NCI-H1048 (cell line): ENCODE measurements at places on chromosomes 7 and 10.

DNA sequence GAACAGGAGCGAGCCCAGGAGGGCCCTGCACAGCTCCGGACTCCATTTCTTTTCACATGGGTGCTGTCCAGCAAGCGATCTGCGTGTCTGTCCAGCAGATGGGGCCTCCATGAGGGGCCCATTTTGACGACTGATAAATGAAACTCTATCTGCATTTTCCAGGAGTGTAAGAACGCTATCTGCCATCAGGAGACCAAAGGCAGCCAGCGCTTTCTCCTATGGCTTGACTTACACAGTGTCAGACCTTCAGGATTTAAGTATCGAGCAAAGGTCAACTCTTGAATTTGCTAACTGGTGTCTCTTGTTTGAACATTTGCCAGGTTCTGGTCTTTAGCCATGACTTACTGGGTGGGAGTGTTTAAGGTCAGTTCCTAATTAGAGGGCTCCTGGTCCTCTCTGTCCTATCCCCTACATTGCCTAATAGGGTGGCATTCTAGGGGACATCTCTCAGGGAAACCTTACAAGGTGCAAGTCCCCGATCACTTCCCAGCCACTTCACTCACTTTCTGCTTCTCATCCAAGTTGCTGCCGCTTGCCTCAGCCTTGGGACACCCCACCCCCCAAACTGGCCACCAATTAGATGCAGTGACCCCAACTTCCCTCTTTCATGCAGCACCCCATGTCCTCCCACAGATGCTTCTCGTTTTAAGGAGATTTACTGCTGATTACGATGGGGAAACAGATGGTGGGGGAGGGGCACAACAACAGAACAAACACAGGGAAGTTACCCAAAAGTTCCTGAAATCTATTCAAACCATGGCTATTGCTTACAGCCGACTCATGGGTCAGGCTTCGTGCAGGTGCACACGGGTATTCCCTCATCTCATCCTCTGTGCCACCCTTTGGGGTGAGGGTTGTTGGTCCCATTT is 20.0 kb downstream of the VSIR start:
- no peak for DNase-seq

GRCh38 chr7:155698633-155699032 is 54.2 kb downstream of the RBM33 start:
- DNase-seq = no peak

- DNase-seq = no peak
These were observed 59.9 kb downstream of the CAV1 start for GRCh38 chr7:116584721-116585120.

DNA sequence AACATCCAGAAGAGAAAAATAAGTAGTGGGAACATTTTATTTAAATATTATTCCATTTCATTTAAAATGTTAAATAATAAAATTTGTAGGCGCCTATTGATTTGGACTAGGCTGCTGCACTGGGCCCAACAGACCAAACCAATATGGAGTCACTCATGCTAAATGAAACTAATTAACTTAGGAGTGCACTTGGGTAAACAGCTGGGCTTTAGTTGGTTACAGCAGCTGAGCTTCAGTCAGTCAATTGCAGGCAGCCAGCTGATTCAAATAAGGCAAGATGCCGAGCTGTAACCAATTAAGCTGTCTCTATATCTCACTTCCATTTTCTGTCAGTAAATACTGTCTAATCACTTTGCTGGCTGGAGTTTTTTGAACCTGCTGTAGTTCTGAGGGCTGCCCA is 102.1 kb upstream of the WDR11 start:
- no peak for DNase-seq

DNA sequence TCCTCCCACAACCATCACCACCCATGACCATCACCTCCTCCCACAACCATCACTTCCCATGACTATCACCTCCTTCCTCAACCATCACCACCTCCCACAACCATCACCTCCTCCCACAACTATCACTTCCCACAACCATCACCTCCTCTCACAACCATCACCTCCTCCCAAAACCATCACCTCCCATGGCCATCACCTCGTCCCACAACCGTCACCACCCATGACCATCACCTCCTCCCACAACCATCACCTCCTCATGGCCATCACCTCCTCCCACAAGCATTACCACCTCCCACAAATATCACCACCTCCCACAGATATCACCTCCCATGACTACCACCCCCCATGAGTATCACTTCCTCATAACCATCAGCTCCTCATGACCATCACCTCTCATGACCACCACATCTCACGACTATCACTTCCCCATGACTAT is 52.2 kb downstream of the PDGFA start:
- no peak for DNase-seq

- DNase-seq = no peak
These were observed 568.7 kb upstream of the LRRN3 start for GRCh38 chr7:110522061-110522760.

GRCh38 chr10:86197166-86197790 is 169.3 kb downstream of the GRID1 start:
- no peak for DNase-seq

DNA sequence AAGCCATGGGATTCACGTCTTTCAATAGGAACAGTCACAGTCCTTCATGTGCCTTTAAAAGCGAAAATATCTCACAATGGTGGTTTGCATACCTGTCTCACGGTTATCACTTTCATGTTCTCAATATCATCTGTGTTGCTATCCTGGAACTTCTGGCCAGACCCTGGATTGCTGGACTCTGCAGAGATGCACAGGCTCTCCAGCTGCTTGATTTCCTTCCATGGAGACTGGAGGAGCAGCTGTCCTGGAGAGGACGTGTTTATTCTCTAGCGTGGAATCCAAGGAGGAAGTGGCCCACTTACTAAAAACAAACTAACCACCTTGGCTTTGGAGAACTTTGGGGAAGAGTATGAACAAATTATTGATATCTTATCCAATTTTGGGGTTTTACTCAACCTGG is 16.5 kb downstream of the BTBD16 start:
- DNase-seq = no peak

DNA sequence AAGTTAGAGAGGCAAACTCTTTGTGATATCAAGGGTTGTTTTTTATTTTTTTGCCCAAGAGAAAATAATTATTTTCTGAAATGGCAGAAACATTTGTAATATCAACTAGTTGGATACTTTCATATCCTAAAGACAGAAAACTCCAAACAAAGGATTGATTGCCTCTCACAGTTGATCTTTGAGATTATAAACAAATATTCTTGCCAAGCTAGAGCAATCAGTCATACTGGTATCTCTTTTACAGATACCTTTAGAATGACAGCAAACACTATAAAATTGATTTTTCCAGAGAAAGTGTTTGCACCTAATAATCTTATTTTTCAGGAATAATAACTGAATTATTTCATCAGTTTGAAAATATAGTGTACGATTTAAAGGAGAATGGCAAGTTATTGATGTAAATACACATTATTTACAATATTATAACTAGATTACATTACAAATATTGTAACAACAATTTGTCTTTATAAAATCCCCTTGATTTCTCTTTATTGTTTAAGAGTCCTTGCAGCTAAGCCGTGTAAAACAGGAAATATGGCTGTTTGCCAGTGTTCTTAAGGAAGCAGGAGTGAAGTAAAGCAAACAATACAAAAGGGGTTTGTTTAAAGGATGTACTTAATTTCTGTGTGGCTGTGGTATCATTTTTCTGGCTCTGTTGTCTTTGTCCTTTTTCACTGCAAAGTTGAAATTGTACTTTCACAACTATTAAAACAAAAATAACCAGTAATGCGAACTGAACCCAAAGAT is 58.4 kb downstream of the MAPK8 start:
- DNase-seq = no peak

- DNase-seq = no peak
These were observed 33.7 kb downstream of the ZNF775 start for GRCh38 chr7:150412518-150413488.

DNA sequence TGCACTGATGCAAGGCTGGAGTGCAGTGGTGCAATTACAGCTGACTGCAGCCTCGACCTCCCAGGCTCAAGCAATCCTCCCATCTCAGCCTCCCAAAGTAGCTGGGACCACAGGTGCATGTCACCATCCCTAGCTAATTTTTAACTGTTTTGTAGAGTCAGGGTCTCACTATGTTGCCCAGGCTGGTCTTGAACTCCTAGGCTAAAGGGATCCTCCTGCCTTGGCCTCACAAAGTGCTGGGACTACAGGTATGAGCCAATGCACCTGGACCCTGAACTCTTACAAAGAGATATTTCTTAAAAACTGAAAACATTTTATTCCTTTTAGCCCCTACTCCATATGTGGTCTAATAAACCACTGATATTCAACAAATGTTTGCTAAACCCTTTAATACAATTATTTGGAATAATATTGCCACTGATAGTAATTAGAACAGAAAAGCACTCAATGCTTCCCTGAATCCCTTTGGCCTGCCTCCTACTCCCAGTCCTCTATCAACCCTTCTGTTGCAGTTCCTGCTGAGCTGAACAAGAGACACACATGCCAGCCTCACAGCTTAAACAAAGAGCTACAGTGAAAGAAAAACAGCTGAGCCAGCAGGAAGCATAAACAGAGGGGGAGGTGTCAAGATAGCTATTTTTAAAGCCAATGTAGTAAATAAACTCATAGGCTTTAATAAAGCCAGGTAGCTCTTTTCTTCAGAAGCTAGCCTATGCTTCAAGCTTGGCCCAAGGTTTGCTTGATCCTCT is 7.0 kb upstream of the GNAI1 start:
- DNase-seq = no peak

- DNase-seq = no peak
These were observed 85.4 kb downstream of the FOXL3 start for GRCh38 chr7:375321-375831.

DNA sequence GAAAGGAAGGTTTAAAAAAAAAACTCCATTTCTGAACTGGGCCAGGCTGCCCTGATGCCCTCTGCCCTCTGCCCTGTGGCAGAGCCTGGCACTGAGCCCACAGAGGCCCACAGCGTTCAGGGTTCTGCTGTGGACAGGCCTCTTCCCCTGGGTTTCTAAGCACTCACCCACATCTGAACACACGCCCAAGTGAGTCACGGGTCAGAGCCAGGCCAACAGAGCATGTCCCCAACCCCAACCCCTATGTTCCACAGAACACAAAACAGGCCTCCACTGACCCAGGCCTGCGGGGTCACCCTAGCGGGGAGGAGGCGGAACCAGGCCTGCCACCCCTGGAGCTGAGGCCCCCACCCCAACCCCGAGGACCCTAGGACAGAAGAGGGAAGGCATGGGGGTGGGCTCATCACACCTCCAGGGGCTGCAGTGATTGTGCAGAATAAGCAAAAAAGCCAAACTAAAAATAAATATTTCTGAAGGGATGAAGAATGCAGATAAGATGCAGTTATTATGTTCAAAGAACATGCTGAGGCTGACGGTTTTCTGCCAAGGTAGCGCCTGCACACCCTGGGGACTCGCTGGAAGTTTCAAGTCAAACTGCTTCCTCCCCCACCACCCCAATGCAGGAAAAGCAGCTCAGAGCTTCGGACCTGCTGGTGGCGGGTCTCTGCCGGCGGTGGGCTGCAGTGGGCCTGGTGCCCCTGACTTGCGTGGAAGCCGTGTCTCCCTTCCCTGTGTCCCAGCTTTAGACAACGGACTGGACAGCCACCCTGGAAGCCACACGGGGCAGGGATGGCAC is 5.4 kb downstream of the WDR86 start:
- no peak for DNase-seq

DNA sequence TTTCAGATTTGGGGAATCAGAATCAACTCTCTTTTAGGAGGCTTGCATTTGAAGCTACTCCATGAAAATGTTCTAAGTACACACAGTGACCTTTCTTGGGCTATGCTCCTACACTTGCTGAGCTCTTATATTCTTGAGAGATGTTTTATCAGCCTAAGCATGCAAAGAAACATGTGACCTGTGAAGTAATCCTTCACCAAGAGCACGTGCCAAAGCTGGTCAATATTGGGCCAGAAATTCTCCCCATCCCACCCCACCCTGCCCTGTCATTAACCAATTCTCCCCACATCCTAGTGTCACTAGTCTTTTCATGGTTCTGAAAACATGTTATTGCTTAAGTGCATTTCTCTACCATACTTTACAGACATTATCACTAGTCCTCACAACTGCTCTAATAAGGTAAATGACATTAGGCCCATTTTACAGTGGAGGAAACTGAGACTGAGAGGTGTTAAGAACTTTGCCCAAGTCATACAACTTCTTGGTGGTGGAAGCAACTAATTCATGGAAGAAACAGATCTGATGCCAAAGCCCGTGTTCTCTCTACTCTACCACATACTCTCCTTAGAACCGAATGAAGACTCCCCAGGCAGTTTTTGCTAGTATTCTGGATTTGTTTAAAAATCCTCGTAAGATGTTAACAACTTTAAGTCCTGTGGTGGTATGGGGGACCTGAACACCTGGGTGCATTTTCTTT is 200.6 kb downstream of the PTEN start:
- DNase-seq = no peak

- DNase-seq = no peak
These were observed 99.6 kb downstream of the SVIL start for GRCh38 chr10:29535012-29535777.

DNA sequence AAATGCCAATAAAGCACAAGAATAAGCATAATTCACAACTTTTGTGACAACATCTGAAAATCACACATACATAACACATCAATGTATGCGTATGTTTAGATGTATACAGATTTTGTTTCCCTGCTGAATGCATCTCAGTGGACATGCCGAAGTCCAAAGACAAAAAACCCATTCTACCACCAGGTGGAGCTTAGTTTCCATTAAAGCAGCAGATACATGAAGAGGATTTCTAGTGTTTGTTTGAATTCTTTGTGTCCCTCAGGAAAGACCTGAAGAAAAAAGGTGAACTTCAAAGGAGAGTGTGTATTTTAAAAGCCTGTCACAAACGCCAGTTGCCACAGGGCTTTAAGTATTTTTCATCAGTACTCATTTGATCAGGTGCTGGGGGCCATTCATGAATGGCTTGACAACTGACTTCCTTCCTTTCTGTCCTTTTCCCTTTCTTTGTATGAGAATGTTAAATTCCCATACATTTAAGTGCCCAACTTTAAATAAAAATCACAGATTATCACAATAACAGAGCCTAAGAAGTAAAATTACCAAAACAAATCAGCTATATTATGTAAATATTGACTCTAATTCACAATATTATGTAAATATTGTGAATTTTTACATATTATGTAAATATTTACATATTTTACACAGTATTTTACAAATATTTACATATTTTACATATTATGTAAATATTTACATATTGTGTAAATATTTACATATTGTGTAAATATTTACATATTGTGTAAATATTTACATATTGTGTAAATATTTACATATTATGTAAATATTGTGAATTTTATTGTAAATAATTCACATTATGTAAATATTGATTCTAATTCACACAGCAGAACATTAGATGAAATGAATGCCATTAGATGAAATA is 343.0 kb downstream of the CRPPA start:
- DNase-seq = no peak

DNA sequence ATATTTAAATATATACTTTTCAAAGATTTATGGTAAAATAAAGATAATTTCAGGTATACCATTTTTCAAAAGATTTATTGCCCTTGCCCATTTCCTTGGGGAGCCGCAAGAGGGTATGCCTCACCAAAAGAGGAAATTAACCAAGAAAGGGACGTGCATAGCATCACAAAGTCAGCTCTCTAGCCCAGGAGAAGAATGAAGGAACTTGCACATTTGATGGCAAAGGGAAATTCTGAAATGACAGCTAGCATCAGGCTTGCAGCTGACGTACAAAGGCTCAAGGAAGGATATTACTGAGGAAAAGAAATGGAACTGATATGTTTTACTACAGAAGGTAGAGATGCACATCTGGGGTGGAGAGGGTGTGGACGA is 93.6 kb upstream of the RSU1 start:
- no peak for DNase-seq
